ENCODE measurements at places on chromosomes 11 and 22.

DNA sequence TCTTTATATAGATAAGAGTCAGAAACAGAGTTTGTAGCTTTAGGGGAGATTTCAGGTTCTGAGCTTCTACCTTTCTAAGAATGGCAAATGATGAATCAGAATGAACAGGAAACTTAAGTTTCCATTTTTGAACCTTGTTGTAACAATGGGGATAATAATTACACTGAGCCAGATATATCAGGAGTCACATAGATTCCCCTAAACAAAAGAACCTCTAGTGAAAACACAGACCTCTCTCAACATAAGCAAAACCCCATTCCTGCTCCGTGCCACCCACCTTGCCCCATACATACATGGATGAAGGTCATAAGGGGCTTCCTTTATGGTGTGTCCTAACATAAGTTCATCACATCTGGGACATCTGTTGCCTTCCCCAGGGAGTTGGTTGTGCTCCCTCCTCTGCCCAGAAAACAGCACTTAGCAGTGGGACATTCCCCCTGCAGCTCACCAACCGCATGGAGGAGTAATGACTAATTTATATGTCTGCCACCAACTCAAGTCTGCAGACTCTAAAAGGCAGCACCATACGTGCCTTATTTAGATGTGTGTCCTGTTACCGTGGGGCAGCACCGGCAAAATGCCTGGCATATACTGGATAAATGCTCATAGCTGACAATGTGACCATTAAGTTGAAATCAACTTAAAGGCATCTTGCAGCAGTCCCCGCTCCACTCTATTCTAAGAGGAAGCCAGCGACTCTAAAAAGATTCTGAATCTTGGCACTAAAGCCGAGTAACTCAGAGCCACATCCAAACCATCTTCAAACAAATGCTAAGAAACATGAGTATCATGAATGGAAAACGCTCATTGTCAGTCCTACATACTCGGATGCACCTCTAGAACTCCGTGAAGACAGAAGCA is 8.0 kb downstream of the JAML start:
- DNase-seq: no peak

- no peak for DNase-seq
These were observed 11.3 kb downstream of the LRFN4 start for GRCh38 chr11:66868082-66868725.

DNA sequence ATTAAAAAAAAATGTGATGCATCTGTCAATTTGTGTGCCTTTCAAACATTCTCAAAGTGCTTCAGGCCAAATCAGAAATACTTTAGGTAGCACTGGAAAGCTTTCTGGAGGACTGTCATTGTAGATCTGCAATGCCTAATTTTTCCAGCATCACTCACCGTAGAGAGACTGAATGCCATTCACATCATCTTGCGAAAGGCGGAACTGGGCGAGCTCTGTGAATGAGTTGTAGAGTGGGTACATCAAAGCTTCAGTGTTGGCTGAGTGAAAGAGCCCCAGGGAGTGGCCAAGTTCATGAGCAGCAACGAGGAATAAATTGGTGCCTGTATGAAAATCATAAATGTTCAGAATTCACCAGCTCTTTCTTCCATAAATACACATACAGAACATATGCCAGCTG is 4.0 kb downstream of the MMP10 start:
- DNase-seq: no peak

GRCh38 chr11:63829823-63830489 is 9.0 kb upstream of the MARK2 start:
- peak; percentile 85 for DNase-seq

DNA sequence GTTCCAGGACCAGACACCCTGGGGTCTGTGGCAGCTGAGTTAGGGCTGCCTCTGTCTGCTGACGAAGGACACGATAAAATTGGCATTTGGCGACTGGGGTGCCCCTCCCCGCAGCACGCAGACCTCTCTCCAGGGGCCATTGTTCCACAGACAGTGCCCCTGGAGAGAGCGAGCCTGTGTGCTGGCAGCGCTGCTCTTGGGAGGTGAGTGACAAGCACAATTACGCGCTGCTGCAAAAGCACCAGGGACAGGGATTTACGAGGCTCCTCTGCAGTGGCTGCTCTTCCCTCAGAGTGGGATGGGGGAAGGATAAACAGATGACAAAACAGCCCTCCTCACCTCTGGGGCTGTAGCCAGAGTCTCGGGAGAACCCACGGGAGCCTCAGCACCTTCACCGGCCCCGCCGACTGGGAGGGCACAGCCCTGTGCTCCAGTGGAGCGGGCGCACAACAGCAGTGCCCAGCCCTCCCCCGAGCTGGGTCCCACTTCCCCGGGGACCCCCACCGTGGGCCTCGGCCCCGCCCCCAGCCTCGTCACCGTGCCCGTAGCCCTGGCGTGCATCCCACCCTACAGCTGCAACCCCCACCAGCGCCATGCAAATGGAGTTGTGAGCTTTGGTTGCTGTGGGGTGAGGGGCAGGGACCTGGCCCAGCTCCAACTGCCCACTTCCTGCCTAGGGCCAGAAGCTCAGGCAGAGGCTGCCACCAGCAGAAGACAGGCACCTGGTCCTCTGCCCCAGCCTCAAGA is 19.6 kb downstream of the CHID1 start:
- DNase-seq: no peak

- DNase-seq: no peak
These were observed 2.2 kb downstream of the STIM1 start for GRCh38 chr11:3857628-3858027.

- no peak for DNase-seq
These were observed 245.0 kb upstream of the POU2AF2 start for GRCh38 chr11:111000400-111001080.

- DNase-seq: no peak
These were observed 12.2 kb upstream of the TPP1 start for GRCh38 chr11:6631361-6631890.

- no peak for DNase-seq
These were observed 37.5 kb upstream of the STK33 start for GRCh38 chr11:8631395-8632118.

DNA sequence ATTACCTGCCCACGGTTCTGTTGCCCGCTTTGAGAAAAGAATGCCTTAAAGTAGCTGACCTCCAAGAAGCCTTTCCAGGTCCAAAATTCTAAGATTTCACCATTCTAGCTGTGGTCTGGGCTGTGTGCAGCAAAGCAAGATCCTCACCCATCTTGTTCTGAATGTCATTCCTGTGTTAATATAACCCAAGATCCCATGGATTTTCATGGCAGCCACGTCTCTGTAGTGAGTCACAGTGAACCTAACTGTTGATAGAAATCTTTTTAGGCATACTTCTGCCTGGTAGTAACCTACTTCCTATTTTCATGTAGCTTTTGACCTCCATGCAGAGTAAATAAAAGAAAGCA is 210.0 kb downstream of the NAV2 start:
- no peak for DNase-seq

DNA sequence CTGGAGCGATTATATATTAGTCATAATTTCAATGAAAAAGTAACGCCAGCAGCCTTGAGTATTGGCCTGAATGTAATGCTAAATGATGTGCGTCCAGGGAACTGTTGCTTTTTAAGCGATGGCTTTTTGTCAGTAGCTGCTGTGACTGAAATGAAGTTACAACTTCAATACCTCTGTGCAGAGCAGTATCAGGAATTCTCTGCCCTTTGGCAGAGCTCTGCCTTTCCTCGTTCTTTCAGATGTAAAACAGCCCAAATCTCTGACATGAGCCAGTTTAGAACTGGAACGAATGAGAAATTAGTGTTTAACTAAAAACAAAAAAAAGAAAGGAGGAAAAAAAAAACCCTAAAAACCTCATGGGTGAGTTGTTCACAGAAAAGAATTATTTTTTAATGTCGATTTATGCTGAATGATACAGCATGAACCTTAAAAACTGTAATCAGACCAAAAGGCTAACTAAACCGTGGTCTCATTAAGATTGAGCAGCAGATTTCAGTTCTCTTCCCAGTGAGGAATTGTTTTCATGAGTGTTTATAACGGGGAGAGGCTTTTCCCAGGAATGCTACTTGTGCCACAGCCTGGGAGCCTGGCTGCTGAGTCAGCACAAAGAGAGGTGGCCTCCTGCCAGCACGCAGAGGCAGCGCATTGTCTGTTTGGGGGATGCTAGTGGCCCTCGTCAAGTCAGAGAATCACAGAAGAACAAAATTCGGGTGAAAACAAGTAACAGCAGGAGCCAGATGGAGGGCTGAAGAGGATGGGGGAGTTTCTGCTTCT is 146.2 kb upstream of the RASSF10 start:
- no peak for DNase-seq

GRCh38 chr11:75425422-75425821 is 7.6 kb downstream of the KLHL35 start:
- DNase-seq: peak; percentile 98

DNA sequence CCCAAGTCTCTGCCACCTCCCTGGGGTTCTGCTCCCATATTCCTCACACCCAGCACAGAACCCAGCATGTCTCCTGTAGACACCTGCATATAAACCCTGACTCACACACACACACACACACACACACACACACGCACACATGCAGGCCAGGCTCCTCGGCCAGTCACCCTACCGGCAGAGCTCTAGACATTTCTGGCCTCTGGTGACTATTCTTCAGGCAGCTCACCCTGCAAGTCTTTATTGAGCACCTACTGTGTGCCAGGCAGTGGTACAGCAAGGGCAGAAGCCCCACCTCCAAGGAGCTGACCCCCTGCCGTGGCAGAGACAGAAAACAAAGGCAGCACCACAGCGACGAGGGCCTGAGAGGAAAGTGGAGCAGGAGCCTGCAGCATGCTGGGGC is 50.3 kb downstream of the CDKN1C start:
- DNase-seq: no peak

GRCh38 chr11:72741849-72742512 is 10.2 kb downstream of the ARAP1 start:
- DNase-seq: no peak

- no peak for DNase-seq
These were observed 55.9 kb downstream of the SHISAL1 start for GRCh38 chr22:44256556-44257485.

- DNase-seq: no peak
These were observed 6.7 kb downstream of the PDGFB start for GRCh38 chr22:39238101-39238466.

DNA sequence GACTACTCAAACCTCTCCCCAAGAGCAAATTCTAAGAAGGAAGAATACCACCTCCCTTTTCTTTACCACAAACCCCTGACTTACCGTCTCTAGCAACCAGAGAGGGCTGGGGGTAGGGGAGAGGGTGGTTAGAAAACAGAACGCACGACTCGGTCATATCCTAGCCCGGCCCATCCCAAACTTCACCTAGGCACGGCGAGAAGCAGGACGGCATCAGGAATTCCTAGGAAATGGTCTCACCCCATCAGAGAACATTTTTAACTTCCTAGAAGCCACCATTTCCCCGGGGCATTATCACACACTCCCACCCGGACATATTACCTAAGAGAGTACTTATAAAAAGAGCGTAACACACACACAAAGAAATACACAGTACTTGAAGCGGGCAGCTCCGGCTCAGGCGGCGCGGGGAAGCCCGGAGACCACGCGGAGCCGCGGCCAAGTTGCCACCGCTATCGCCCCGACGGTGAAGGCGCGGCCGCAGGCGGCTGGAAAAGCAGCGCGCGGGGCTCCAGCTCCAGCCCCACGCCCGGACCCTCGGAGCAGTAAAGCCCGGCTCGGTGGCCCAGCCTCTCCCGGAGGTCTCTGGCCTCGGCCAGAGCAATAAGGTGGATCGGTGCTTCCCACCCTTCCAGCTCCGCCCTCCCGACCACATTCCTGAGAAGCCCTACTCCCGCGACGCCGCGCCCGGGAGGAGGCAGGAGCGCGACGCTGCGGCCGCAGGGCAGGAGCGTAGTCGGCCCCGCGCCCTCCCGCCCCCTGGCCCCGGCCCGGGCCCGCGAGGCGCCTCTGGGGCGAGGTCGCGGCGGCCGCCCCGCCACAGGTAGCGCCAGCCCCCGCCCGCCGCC is 878 bp downstream of the RRAS2 start:
- peak; percentile 27 for DNase-seq

DNA sequence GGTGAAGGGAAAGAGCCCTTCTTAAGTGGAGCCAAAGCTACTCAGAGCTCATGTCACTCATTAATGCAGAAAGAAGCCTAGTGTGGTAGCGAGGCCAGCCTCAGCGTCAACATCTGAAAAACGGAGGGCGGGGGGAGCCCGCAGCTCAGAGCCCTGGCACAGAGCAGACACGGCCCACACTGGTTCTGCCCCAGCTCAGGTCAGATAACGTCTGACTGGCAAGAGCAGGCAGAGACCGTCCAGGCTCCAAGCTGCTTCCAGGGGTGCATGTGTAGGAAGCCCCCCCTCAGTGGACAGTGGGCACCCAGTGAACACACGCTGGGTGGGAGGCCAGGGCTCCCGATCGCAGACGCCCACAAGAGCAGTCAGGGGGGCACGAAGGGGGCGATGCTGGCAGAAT is 100.8 kb downstream of the SHANK2 start:
- DNase-seq: no peak

DNA sequence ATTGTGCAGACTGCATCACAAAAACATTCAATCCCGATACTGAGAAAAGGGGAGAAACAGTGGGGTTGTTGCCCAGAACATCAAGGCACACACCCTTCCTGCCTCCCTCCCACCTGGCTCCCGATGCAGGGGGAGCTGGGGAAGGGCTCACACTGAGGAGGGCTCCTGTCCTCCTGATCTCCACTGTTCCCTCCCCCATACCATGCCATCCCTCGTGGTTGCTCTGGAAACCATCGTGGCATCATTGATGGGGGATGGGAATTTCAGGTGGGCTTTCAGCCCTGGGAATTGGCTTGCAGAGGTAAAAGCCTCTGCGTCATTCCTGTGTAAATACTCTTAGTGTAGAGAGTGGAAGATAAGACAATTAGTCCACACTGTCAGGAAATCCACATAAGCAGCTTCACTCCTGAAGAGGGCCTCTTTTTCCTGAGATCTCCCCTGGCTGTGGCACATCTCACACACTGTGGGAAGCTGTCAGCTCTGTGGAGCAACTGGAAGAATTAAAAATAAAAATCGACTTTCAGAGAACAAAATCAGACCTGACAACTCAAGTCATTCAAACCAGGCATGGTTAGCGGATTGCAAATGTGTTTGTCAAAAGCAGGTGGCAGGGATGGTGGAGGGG is 176.0 kb downstream of the CHST1 start:
- DNase-seq: no peak

DNA sequence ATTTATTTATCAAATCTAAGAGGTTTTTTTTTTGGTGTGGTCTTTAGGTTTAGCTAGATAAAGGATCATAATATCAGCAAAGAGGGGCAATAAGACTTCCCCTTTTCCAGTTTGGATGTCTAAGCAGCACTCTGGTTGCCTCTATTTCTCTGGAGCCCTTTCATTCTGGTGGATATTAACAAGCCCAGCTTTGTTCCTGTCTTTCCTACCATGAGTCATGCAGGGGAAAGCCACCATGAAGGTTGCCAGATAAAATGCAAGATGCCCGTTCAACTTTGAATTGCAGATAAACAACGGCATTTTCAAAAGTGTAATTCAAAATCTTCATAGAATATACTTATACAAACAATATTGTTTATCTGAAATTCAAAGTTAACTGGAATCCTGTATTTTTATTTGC is 143.6 kb downstream of the ADAMTS15 start:
- DNase-seq: no peak

- no peak for DNase-seq
These were observed 108.9 kb upstream of the NCAM1 start for GRCh38 chr11:112852143-112852866.

GRCh38 chr11:30016588-30017363 is at the start of gene KCNA4:
TSS of gene KCNA4 (minus strand) at chr11:30017030. CDS start at chr11:30012678, 4,352 bp downstream.
- no peak for DNase-seq

Measured in 8988T (cell line).